Lung microvascular endothelial cell (primary cell): ENCODE measurements at places on chromosomes 3 and 15. TPM values are rescaled to one million over a fixed set of nuclear protein-coding genes. Genes with fewer than 3 reads are reported as not detected.

The SMAD6 gene
- total RNA-seq, result 3.8 and 5.2 TPM in 2 replicates

The LRRC34 gene
- total RNA-seq, result 0.60 and 1.3 TPM in 2 replicates

The IL16 gene
- 0.99 and 1.5 TPM in 2 replicates for total RNA-seq

The TMCO5A gene
- not detected in 2 replicates for total RNA-seq

The BFSP2 gene
- total RNA-seq, result not detected in 2 replicates

The SLC24A1 gene
- 12.7 and 23.8 TPM in 2 replicates for total RNA-seq

The CPLX3 gene
- total RNA-seq, result not detected in 2 replicates

The FGD5 gene
- total RNA-seq, result 74.3 and 86.1 TPM in 2 replicates
